GM23338 (cell line): ENCODE measurements at places on chromosomes 16 and 17.
A peak's percentile ranks its signal among the peaks of the same experiment; 100 is the strongest.

- peaks cover 22% of the 10 kb centered on the region for H3K4me1 ChIP-seq
- no peaks in the 10 kb centered on the region for H3K36me3 ChIP-seq
- no peak overlapping the region for H3K4me3 ChIP-seq
- peak overlapping the region; percentile 72; the same call in 1 of the 2 replicates for H3K27ac ChIP-seq
- no peaks in the 10 kb centered on the region for H3K27me3 ChIP-seq
These were observed 6.0 kb downstream of the FHOD1 start for GRCh38 chr16:67241008-67241900.

- DNase-seq: no peak
- no peaks in the 10 kb centered on the region for H3K36me3 ChIP-seq
- H3K4me1 ChIP-seq: peaks cover 25% of the 10 kb centered on the region
- no peak overlapping the region for H3K27ac ChIP-seq
- no peaks in the 10 kb centered on the region for H3K27me3 ChIP-seq
- H3K4me3 ChIP-seq: peak overlapping the region; percentile 95
These were observed 416 bp downstream of the METTL26 start for GRCh38 chr16:635573-636205.

DNA sequence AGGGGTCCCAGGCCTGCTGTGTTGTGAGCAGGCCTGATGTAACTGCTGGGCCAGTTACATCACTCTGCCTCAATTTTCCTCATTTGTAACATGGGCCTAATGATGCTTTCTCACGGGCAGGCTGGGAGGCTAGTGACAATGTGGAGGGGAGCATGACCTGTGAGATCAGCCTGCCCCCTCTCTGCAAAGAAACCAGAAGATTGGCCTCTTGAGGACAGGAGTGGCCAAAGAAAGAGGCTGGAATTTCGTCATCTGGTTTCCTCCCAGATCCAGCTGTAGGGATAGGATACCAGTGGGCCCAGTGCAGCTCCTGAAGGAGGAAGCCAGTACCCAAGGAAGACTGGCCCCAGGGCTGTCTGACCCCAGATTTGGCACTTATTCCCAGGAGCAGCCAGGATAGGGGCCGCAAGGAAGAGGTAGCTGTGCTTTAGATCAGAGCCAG, 615 bp upstream of the SREBF1 start:
- DNase-seq: peak; percentile 75
- peak overlapping the region; percentile 98 for H3K27ac ChIP-seq
- peak overlapping the region; percentile 97 for H3K4me3 ChIP-seq
- no peaks in the 10 kb centered on the region for H3K36me3 ChIP-seq
- H3K4me1 ChIP-seq: peaks cover 57% of the 10 kb centered on the region

DNA sequence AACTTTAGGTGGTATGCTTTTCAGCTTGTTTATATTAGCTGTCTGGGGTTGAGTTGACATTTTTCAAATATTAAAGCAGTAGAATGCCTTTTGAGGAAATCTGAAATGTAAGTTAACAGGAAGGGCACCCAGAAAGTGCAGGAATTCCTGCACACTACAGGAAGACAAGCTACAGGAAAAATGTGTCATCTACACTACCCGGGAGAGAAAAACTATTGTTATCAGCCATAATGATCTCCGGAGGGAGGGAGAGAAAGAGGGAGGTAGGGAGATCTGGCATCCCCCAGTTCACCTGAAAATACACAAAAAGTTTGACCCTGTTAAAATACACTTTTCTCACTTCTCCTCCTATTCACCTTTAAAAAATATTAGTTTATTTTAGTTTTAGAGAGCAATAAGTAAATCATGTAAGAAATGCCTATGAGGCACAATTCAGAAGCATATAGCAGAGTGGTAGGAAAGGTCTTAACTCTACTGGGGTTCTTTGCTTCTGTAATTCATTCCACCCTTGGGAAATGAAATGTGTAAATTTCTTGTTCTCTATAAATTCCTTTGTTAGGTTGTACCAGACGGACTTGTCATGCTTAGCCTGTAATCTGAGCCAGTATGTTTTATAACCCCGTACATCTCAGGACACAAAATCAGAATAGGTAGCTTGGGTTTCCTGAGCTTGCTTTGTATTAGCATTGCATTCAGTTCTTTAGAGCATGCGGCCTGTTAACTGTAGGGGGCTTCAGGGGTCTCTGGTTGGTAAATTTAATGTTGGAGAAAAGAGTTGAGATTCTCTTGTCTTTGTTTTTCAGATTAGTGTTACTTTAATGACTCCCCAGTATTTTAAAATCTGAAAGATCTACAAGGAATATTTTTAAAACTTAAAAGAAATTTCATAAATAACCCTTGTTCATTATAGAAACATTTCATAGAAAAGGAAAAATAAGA, 3.3 kb downstream of the MAP2K6 start:
- H3K36me3 ChIP-seq: no peaks in the 10 kb centered on the region
- no peaks in the 10 kb centered on the region for H3K27me3 ChIP-seq
- H3K27ac ChIP-seq: peak overlapping the region; percentile 68; the same call in 1 of the 2 replicates

DNA sequence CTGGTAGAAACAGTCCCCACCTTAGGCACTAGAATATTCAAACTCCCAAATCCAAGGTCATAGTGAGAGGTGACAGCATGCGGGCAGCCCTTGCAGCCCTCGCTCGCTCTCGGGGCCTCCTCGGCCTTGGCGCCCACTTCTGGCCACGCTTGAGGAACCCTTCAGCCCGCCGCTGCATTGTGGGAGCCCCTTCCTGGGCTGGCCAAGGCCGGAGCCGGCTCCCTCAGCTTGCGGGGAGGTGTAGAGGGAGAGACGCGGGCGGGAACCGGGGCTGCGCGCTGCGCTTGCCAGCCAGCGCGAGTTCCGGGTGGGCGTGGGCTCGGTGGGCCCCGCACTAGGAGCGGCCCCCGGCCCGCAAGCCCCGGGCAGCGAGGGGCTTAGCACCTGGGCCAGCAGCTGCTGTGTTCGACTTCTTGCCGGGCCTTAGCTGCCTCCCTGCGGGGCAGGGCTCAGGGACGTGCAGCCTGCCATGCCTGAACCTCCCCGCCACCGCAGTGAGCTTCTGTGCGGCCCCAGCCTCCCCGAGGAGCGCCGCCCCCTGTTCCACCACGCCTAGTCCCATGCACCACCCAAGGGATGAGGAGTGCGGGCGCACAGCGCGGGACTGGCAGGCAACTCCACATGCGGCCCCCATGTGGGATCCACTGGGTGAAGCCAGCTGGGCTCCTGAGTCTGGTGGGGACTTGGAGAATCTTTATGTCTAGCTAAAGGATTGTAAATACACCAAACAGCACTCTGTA, 45.0 kb downstream of the KPNA2 start:
- H3K4me3 ChIP-seq: no peak overlapping the region
- H3K4me1 ChIP-seq: peaks cover 5% of the 10 kb centered on the region
- DNase-seq: peak; percentile 14
- H3K36me3 ChIP-seq: no peaks in the 10 kb centered on the region
- no peaks in the 10 kb centered on the region for H3K27me3 ChIP-seq
- H3K27ac ChIP-seq: no peak overlapping the region

DNA sequence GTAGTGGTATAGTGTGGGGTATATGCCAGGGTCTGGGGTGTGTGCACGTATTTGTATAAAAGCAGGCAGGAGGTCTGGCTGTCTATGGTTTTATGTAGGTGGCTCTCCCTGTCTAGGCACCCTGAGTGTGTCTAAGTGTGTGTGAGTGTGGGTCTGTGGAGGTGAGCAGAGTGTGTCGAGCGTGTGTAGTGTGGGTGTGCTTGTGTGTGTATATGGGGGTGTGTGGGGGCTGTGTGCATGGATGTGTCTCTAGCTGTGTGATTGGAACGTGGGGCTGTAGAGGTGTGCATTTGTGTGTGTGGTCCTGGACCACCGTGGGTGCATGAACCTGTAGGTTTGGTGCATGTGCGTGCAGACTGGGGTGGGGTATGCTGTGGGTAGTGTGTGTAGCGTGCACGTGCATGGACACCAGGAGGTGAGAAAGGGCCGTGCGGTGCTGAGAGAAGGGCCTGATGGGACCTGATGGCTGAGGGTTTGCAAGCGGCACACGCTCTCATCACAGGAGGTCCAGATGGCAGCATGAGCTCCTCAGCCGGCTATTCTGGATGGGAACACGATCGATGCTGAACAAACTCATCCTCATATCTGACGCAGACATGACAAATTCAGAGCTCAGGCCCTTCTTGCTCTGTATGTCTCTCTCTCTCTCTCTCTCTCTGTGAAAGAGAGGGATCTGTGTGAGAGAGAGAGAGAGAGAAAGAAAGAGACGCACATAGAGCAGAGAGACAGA, 27.7 kb downstream of the SPACA3 start:
- no peak for DNase-seq
- H3K4me1 ChIP-seq: no peaks in the 10 kb centered on the region; the same call in 1 of the 2 replicates
- no peak overlapping the region for H3K27ac ChIP-seq

DNA sequence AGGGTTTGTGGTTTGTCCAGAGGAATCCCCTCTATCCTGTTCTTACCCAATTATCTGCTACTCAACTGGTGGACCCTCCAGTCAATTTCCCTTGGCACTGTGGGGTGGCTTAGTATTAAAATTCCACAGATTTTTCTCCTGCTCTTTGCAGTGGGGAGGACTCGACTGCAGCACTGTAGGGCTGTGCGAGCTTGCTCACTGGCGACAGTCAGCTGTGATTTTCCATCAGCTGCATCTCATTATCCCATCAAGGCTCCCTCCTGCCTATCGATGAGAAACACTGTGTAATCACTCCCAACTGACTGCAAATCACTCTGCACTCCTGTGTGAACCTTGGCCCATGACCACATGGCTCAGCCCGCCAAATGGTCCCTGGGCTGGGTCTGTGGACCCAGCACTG, 90.5 kb upstream of the MAF start:
- no peak overlapping the region for H3K4me3 ChIP-seq
- no peaks in the 10 kb centered on the region for H3K36me3 ChIP-seq
- DNase-seq: no peak
- no peaks in the 10 kb centered on the region for H3K27me3 ChIP-seq

GRCh38 chr16:2500918-2501750, 12.6 kb upstream of the ATP6V0C start:
- DNase-seq: peak; percentile 91
- H3K4me3 ChIP-seq: peak overlapping the region; percentile 69
- peak overlapping the region; percentile 59; the same call in 1 of the 2 replicates for H3K27ac ChIP-seq
